ENCODE measurements at places on chromosomes 3 and 15.

DNA sequence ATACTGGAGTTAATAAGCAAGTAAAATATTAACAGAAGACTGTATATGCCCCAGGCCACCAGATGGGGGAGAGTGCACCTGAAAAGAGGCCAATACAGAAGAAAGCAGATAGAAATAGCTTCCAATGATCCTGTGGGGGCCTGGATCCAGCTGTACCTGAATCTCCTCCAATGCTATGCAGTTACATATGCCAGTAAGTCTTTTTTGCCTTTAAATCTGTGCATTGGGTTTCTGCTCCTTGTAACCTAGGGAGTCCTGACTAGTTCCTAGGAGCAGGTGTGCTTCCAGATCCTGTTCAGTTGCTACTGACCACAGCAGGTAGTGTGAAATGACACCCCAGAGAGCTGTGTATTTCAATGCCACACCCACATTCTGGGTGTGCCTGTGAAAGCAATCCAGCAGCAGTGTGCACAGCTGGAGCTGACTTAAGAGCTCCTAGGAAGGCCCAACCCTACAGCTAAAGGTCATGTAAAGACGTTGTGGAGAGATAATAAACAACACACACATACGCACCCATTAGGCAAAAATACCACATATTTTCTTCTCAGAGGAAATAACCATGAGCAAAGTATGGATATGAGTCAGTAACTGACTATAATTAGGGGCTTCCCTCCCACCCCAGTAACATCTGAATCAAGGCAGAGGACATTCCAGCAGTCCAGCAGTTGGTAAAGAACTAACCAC is 62.2 kb upstream of the AKAP13 start:
- DNase-seq = peak; percentile 99

- no peak for DNase-seq
Observed at GRCh38 chr3:131619821-131620220, 117.0 kb upstream of the MRPL3 start.

DNA sequence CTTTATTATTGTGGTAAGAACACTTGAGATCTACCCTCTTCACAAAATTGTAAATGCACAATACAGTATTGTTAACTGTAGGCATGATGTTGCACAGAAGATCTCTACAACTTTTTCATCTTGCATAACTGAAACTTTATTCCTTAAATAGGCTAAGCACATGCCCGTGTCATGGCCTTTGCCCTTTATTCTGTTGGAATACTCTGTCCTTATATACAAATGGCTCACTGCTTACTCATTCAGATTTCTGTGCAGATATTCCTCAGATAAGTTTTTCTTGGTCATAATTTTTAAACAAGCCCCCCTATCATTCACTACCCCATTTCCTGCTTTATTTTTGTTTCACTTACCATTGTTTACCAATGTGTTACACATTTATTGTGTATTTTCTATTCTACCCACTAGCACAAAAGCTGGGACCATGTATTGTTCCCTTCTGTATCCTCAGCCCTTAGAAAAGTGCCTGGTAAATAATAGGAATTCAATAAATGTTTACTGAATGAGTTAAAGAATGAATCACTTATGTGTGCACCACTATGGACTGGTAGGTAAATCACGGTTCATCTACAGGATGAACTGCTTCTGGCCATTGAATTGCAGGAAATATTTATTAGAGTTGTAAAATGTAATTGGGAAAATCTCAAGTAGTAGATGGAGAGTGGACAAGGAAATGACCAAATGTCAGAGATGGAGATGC is 151.0 kb downstream of the CPNE4 start:
- peak; percentile 5 for DNase-seq

DNA sequence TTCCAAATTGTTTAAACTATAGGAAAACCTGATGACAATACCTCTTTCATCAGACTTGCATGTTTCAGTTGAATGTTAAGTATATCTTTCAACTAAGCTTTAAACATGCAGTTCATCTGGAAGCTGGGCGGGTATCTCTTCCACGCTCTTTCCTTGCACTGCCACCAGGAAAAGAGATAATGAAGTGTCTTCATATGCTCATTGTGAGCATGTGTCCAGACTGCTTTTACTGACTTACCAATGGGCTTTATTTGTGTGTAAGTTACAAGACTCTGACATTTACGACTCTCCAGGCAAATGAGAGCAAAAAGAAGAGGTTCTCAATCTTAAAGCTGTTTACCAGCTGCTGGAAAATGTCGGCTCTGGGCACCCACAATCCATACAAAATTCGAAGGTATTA is 52.8 kb downstream of the TMEM212 start:
- peak; percentile 64 for DNase-seq

DNA sequence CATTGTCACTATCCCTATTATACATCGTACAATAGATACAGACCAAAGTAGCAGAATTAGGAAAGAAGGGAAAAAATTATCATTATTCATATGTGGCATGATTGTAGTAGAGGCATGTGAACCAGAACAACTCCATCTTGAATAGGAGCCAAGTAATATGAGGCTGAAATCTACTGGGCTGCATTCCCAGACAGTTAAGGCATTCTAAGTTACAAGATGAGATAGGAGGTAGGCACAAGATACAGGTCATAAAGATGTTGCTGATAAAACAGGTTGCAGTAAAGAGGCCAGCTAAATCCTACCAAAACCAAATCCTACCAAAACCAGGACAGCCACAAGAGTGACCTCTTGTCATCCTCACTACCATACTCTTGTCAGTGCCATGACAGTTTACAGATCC is 1035.4 kb upstream of the SEMA6D start:
- DNase-seq = no peak

- no peak for DNase-seq
Observed at GRCh38 chr3:53733446-53733845, 112.8 kb downstream of the CHDH start.

GRCh38 chr15:22960126-22960525 is 20.0 kb downstream of the CYFIP1 start:
- no peak for DNase-seq

DNA sequence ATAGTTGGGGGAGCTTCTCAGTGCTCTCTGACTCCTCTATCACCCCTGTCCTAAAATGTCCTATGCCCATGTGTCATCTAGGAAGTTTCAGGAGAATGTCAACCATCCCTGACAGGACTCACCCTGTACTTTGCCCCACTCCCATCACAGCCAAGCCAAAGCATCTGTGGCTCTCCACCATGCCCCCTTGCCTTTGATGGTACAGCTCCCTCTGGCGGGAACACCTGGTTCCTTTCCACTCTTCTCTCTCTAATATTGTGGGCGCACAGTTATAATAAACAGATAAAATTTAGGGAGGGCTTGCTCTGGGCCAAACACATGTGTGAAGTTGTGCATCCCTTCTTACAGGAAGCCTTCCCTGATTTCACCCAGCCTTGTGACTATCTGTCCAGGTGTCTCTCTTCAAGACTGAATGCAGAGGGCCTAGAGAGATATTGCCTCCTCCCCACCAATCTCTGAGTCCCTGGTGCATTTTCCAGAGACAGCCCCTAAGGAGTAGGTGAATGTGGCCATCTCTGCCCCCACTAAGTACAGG is 62.8 kb downstream of the ISG20 start:
- DNase-seq = peak; percentile 3

GRCh38 chr15:51048308-51048707 is 46.4 kb downstream of the TNFAIP8L3 start:
- no peak for DNase-seq

DNA sequence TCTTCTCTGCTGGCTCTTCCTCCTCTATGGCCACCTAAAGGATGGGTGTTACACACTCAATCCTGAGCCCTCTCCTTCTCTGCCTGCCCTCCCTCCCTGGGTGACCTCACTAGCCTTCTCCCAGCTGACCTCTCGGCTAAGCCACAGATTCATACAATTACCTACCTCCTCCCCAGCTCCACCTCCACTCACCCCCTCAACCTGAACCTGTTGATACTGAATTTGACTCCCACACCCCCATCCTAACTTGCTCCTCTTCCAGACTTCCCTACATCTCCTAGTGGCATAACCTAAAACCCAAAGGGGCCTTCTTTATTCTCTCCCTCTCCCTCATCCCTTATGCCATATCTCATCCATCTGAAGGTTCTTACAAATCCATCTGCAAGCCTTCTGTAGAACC is 17.1 kb downstream of the HOMER2 start:
- DNase-seq = no peak

GRCh38 chr15:26630857-26631256 is 142.0 kb downstream of the GABRB3 start:
- DNase-seq = no peak

Data from fibroblast of villous mesenchyme (primary cell).